Camera-type eye (tissue), 1 donor: ENCODE measurements at places on chromosomes 4 and X. TPM values are rescaled to one million over a fixed set of nuclear protein-coding genes. Genes with fewer than 3 reads are reported as not detected.

PLXNA3 gene
- total RNA-seq = 31.2 TPM

MAGEB10 gene
- not detected for total RNA-seq

GUCY1A1 gene
- 76.6 TPM for total RNA-seq

VEGFD gene
- 0.38 TPM for total RNA-seq

SMIM10 gene
- total RNA-seq = 3.6 TPM

MAGEA4 gene
- not detected for total RNA-seq

FAM114A1 gene
- 126 TPM for total RNA-seq

IL3RA gene
- total RNA-seq = 4.8 TPM

QDPR gene
- total RNA-seq = 139 TPM
